ENCODE measurements at places on chromosomes 13 and 19.
A peak's percentile ranks its signal among the peaks of the same experiment; 100 is the strongest.

GRCh38 chr19:49222011-49222410 is 64.4 kb downstream of the TRPM4 start:
- no peak for DNase-seq

DNA sequence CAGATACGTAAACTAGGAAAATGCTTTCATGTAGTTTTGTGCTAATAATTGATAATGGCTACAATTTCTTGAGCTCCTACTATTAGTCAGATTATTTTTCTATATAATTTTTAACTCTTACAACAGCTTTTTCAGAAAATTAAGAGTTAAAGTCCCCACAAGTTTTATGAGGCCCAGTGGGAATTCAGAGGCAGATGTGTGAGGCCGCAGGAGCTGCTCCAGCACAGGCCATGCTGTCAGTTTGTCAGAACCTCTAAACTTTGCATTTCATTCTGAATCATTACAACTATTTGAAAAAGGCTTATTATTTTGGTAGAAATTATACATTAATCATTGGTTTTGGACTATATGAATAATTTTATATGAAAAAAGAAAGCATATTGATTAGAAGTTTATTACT is 370.8 kb downstream of the MYO16 start:
- DNase-seq, result no peak

DNA sequence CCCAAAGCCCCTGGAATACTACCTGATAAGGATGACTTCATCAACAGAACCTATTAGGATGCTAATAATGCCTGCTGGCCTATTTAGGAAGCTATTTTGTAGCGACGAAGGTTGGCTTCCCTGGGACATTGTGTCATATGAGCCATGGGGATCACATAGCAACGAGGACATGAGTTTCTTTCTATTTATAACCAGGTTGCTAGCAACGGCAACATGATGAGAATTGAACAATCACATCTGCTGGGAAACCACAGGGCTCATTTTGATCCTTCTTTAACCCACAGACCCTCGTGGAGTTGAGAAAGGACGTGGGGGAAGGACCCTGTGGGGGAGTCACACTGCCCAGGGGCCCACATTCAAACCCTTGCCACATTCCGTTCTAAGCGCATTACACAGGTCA is 172.2 kb downstream of the COL4A1 start:
- no peak for DNase-seq

- no peak for DNase-seq
Measured at GRCh38 chr13:46473806-46474205, 79.2 kb upstream of the LRCH1 start.

DNA sequence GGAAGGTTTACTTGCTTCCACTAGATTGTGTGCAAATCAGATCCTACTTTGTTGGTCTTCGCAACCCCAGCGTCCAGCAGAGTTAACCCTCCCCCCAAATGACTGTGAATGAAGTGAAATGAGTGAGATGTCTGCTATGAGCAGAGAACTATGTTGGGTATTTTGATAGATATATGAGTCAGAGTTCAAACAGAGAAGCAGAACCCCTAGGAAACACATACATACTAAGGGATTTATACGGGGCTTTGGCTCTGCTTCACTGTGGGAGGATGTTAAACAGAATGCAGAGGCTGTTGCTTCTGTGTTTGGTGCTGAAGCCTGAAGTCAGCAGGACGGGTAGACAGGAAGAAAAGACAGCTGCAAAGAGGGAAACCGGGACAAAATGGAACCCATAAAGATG is 197.0 kb downstream of the MZT1 start:
- DNase-seq, result no peak

- no peak for DNase-seq
Measured at GRCh38 chr19:14770944-14771839, 7.2 kb downstream of the ADGRE2 start.

DNA sequence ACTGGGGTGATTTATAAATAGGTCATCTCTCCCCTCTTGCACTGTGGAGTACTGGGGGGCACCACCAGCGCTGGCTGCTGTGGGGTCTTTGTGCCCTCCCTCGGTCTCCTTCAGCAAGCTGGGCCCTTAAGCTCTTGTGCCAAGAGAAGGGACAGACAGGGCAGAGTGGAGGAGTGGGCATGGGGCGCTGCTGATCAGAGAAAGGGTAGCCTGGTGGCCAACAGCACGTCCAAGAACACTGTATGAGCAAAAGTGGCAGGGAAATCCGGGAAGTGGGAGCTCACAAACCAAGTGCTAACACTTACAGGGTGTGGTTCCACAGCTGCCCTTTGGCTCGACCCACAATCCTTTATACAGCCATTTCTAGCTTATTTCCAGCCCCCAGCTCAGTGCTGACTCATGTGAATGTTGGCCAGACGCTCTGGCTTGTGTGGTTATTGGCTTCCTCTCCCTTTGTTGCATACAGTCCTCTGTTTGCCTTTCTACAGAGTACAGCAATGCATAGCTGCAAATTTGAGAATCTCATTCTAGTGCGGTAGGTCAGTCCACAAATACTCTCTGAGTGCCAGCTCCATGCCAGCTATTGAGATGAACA is 298.8 kb downstream of the SHISA2 start:
- no peak for DNase-seq

DNA sequence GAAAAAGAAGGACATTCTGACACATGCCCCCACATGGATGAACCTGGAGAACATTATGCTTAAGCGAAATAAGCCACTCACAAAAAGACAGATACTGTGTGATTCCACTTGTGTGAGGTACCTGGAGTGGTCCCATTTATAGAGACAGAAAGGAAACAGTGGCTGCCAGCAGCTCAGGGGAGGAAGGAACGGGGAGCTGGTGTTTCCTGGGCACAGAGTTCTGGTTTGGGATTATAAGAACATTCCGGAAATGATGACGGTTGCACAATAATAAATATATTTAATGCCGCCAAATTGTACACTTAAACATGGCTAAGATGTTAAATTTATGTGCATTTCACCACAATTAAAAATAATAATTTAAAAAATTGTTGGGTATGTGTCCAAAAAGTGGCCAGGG is 33.0 kb downstream of the SERP2 start:
- no peak for DNase-seq

DNA sequence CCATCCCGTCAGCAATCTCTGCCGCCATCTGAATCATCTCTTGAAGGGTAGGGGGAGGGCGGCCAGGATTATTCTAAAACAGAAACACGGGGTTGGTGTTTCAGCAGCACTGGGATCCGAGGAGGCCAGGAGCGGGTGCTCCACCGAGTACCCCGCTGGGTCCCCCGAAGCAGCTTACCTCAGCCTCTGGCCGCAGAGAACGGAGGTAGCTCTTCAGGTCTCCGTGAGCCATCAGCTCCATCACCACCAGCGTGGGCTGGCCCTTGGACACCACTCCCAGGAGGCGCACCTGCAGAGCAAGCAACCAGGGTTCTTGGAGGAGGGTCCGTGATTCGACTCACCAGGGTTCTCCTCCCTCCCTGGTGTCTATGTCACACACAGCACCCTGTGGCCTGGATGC is 53.2 kb downstream of the ZNF557 start:
- no peak for DNase-seq

DNA sequence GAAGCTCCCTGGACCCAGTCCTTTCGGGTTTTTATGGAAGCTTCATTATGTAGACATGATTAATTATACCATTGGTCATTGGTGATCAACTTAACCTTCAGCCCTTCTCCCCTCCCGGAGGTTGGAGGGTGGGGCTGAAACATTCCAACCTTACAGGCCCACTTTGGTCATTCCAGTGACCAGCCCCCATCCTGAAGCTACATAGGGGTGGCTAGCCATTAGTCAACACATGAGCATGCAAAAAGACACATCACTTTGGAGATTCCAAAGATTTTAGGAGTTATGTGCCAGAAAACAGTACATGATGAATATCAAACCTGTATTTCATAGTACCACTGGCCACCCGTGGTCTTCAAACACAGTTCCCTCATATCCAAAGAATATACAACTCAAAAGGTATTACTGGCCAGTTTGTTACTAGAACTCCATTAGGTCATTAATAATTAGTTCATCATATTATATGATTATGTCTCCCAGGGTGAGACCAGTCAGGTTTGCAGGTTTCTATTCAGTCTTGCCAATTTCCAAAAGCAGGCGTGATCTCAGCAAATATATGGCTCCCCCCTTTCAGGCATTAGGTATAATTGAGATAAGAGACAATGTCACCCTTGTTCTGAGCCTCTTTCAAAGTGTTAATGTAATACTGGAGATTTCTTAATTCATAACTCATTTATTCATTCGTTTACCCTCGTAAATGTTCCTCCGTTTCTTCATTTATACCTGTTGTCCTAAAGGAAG is 11.1 kb downstream of the PPP5C start:
- no peak for DNase-seq

DNA sequence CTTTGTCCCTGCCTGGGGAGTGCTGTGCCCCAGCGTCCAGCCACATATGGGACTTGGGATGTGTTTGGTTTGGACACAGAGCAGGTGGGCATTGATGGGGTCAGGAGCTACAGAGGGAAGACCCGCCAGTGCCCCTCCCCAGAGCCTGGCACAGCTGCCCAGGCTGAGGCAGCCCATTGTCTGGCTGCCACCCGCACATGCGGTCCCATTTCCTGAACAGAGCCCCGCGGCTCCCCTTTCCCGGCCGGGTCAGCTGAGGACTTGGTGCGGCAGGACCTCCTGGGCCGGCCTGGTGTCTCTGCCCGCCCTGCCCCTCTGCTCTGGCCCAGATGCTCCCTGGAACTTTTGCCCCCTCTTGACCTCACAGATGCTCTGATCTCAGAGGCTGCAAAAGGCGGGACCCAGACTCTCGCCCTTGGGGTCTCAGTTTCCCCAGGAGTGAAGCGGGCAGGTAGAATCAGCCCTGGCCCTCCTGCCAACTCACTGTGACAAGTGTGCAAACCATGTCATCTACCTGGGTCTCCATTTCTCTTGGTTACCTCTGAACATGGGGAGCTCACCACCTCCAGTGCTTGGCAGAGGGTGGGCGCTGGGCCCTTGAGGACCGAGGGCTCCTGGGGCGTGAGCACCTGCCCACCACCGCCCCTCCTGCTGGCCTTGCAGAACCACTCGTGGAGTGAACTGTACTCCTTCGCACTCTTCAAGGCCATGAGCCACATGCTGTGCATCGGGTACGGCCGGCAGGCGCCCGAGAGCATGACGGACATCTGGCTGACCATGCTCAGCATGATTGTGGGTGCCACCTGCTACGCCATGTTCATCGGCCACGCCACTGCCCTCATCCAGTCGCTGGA is 17.8 kb downstream of the HCN2 start:
- no peak for DNase-seq

- no peak for DNase-seq
Measured at GRCh38 chr19:16325161-16325527, 518 bp downstream of the KLF2 start.

DNA sequence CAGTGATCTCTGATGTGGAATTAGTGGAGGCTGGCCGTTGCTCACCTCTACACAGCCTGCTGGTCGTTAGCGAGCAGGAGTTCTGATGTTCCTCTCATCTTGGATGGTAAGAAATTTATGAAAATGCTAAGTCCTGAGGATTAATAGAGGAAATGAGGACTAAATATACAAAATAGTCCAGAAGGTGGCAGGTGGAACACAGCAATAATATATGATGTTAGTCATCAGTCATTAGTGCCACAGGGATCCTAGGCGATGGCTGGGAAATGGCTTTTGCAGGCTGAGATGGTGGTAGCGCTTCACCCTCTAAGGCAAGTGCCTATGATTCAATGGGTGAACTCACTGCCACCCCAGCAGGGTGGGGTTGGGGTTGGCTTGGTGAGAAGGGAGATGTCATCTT is 338.6 kb upstream of the TMTC4 start:
- DNase-seq, result no peak

- DNase-seq, result peak; percentile 94
Measured at GRCh38 chr19:1243768-1244692, 2.5 kb downstream of the ATP5F1D start.

DNA sequence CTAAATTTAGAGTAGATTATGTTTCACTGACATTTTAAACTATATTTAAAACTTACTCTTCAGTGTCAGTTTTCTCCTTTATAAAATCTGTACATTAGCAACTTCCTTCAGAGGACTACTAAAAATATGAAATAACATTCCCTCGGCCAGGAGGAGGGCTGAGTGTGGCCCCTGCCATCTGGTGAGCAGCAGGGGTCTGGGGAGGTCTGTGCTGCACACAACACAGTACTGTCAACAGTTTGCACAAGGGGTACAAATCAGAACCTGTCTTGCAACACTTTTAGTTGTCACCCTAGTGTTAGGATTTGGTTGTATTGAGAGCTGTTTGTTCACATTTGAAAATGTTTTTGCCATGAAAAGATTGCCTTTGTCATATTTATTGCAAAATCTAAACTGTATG is 48.9 kb downstream of the TPP2 start:
- DNase-seq, result no peak

DNA sequence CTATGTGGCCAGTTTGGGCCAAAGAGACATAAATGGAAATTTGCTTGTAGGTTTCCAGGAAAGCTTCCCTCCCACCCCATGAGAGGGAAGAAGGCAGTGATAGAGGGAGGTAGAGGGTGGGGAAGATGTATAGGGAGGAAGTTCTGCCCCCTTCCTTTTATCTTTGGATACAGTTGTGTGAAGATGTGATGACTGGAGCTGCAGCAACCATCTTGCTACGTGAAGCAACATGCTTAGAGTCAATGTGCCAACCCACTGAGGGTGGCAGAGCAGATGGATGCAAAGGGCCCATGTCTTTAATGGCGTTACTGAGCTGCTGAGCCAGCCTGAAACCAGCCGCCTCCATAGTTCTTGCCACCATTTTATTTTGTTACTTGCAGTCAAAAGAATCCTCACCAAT is 10.7 kb downstream of the VSIG10L start:
- DNase-seq, result no peak

DNA sequence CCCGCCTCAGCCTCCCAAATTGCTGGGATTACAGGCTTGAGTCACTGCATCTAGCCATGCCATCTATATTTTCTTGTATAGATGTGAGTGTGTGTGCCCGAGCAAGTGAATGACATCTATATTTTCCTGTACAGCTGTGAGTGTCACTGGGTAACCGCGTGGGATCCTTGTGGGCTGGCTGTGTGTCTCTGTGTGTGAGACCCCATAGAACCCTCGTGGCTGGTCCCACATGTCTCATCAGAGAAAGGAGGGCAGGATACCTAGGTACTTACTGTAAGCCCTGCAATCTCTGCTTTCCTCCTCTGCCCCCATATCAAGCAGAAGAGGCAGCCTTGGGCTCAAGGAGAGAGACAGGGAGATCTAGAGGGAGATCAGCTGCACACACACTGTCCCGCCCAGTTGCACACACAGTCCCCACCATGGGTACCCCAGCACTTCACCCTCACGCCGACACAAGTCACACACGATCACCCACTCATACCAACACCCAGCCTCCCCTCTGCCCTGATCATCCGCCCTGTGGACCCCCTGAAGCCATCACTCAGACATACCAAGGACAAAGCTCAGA is 655 bp downstream of the DENND1C start:
- no peak for DNase-seq

- DNase-seq, result no peak
Measured at GRCh38 chr13:20451397-20451796, 74.3 kb downstream of the CRYL1 start.

- DNase-seq, result no peak
Measured at GRCh38 chr13:102003848-102004570, 397.8 kb downstream of the FGF14 start.

- no peak for DNase-seq
Measured at GRCh38 chr13:77417897-77418296, 91.0 kb upstream of the MYCBP2 start.

All from ascending aorta (tissue), 2 donors.